ENCODE measurements at places on chromosomes 5 and 9. TPM values are rescaled to one million over a fixed set of nuclear protein-coding genes. Genes with fewer than 3 reads are reported as not detected.

GRCh38 chr5:165502893-165503691, 1997.7 kb downstream of the MAT2B start:
- no peaks in the 10 kb centered on the region for H3K36me3 ChIP-seq
- no peak overlapping the region for H3K27ac ChIP-seq
- no peaks in the 10 kb centered on the region for H3K27me3 ChIP-seq
- H3K4me1 ChIP-seq, result no peaks in the 10 kb centered on the region
- H3K4me3 ChIP-seq, result no peak overlapping the region

DNA sequence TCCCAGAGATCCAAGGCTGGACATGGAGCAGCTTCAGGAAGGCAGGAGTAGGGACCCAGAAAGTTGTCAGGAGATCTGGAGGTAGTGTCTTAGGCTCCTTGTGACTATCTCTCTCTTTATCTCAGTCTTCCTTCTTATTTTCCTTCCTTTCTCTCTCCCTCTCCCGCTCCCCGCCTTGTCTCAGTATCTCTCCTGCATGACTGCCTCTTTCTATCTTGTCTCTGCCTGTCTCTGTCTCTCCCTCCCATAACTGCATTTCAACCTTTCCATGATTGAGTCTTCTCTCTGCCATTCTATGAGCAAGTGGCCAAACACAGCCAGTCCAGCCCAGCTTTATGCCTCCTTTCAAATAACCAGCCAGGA, 61.0 kb upstream of the NEK6 start:
- no peaks in the 10 kb centered on the region for H3K27me3 ChIP-seq
- H3K4me1 ChIP-seq, result peaks cover 37% of the 10 kb centered on the region
- H3K36me3 ChIP-seq, result peaks cover 15% of the 10 kb centered on the region
- H3K27ac ChIP-seq, result peak overlapping the region; percentile 13

DNA sequence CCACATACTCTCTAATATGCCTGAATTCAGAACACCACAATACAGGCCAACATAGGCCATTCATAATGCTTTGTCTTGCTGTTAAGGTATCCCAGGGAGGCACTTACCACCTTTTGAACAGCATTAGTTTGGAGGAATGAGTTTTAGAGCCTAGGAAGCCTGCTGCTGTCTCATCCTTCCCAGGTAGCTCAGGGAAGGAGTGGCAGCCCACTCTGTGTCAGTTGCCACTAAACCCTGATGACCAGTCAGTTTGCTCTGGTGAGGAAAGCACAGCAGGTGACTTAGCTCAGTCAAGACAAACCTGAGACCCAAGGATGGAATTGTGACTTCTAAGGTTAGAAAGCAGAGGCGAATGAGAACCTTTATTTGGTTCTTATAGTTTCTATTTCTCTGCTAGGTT, 337.4 kb upstream of the ATP10B start:
- no peak overlapping the region for H3K4me3 ChIP-seq
- no peaks in the 10 kb centered on the region for H3K4me1 ChIP-seq
- H3K36me3 ChIP-seq, result no peaks in the 10 kb centered on the region
- no peak for DNase-seq
- H3K27me3 ChIP-seq, result no peaks in the 10 kb centered on the region
- H3K27ac ChIP-seq, result no peak overlapping the region

DNA sequence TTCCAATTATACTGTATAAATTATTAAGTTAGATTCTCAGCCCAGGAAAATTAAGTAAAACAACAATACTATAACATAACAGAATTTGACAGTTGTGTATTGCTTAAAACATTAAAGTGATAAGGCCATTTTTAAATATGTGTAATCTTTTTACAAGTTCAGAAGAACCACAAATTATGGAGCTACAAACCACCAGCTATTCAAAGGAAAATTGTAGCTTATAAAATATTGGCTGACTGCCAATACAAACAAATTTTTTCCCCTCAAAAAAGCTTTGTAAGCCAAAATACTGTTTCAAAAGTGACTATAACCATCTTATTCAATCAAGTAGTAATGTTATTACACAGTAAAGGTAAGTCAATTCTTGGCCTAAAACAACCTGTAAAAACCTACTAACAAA, 21.9 kb downstream of the STRBP start:
- no peak for DNase-seq
- H3K36me3 ChIP-seq, result no peaks in the 10 kb centered on the region
- no peak overlapping the region for H3K27ac ChIP-seq
- no peaks in the 10 kb centered on the region for H3K27me3 ChIP-seq
- H3K4me3 ChIP-seq, result no peak overlapping the region
- peaks cover 9% of the 10 kb centered on the region for H3K4me1 ChIP-seq

- H3K4me3 ChIP-seq, result no peak overlapping the region
- no peak overlapping the region for H3K27ac ChIP-seq
- H3K4me1 ChIP-seq, result peaks cover 1% of the 10 kb centered on the region
- H3K27me3 ChIP-seq, result peaks cover 3% of the 10 kb centered on the region
- peak; percentile 62 for DNase-seq
Measured at GRCh38 chr5:172420235-172420939, 33.9 kb downstream of the SH3PXD2B start.

GRCh38 chr5:68217528-68217927, 2.0 kb downstream of the PIK3R1 start:
- H3K27ac ChIP-seq, result no peak overlapping the region
- H3K36me3 ChIP-seq, result peaks cover 29% of the 10 kb centered on the region
- H3K27me3 ChIP-seq, result no peaks in the 10 kb centered on the region
- no peak for DNase-seq

DNA sequence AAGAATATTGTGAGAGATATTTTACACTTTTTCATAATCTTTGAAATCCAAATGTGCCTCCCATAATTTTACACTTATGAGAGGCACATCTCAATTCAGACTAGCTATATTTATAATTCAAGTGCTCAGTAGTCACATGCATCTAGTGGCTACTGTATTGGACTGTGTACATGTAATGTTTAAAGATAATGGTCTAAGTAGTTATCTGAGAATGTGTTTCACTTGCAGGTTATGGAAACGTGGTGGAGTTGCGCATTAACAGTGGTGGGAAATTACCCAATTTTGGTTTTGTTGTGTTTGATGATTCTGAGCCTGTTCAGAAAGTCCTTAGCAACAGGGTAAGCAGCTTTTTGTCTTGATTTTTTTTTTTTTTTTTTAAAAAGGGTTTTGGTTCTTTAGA, 28.8 kb downstream of the G3BP1 start:
- H3K27me3 ChIP-seq, result no peaks in the 10 kb centered on the region
- peaks cover 72% of the 10 kb centered on the region for H3K36me3 ChIP-seq
- no peak overlapping the region for H3K27ac ChIP-seq
- no peak overlapping the region for H3K4me3 ChIP-seq

GRCh38 chr9:100466829-100467221, 6.1 kb upstream of the TMEFF1 start:
- no peaks in the 10 kb centered on the region for H3K36me3 ChIP-seq
- peaks cover 32% of the 10 kb centered on the region for H3K27me3 ChIP-seq
- no peak overlapping the region for H3K27ac ChIP-seq
- H3K4me1 ChIP-seq, result no peaks in the 10 kb centered on the region
- no peak for DNase-seq

DNA sequence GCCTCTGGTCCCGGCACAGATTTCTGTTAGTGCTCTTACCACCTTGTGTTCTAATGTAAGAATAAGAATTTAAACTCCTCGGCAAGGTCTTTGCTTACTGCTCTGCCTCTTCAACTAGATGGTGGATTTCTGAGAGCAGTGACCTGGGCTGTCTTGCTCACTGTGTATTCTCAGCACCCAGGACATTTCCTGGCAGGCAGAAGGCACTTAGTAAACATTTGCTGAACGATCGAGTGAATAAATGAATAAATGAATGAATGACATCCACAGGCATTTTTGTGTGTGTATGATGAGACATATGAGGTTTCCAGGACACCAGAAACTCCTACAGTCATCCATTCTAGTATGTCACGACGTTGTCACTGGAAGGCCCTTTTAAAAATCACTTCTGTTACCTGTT, 143.2 kb downstream of the BOD1 start:
- no peak for DNase-seq
- H3K27me3 ChIP-seq, result no peaks in the 10 kb centered on the region
- H3K4me1 ChIP-seq, result no peaks in the 10 kb centered on the region
- no peaks in the 10 kb centered on the region for H3K36me3 ChIP-seq

DNA sequence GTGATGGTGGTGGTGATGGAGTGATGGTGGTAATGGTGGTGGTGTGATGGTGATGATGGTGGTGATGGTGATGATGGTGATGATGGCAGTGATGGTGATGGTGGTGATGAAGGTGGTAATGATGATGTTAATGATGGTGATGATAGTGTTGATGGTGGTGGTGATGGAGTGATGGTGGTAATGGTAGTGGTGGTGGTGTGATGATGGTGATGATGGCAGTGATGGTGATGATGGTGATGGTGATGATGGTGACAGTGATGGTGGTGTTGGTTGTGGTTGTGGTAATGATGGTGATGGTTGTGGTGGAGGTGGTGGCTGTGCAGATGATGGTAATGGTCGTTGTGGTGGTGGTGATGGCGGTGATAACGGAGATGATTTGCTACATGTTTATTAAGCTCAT, 7.3 kb downstream of the STKLD1 start:
- no peaks in the 10 kb centered on the region for H3K36me3 ChIP-seq
- H3K27me3 ChIP-seq, result no peaks in the 10 kb centered on the region
- H3K27ac ChIP-seq, result no peak overlapping the region
- no peak overlapping the region for H3K4me3 ChIP-seq
- peaks cover 2% of the 10 kb centered on the region for H3K4me1 ChIP-seq

- H3K4me3 ChIP-seq, result no peak overlapping the region
- H3K27me3 ChIP-seq, result no peaks in the 10 kb centered on the region
- peaks cover 16% of the 10 kb centered on the region for H3K4me1 ChIP-seq
- no peaks in the 10 kb centered on the region for H3K36me3 ChIP-seq
- DNase-seq, result no peak
Measured at GRCh38 chr9:113454914-113455761, 8.4 kb upstream of the RGS3 start.

GRCh38 chr5:132820162-132820754, 7.2 kb downstream of the SOWAHA start:
- DNase-seq, result peak; percentile 97
- peaks cover 39% of the 10 kb centered on the region for H3K27me3 ChIP-seq
- H3K4me3 ChIP-seq, result peak overlapping the region; percentile 37

- H3K27me3 ChIP-seq, result no peaks in the 10 kb centered on the region
- peaks cover 37% of the 10 kb centered on the region for H3K4me1 ChIP-seq
- H3K36me3 ChIP-seq, result peaks cover 5% of the 10 kb centered on the region
- H3K4me3 ChIP-seq, result peak overlapping the region; percentile 59
- peak; percentile 89 for DNase-seq
- peak overlapping the region; percentile 80 for H3K27ac ChIP-seq
Measured at GRCh38 chr5:91311697-91312501, 71.2 kb downstream of the ARRDC3 start.

- no peaks in the 10 kb centered on the region for H3K36me3 ChIP-seq
- no peak overlapping the region for H3K27ac ChIP-seq
- no peak overlapping the region for H3K4me3 ChIP-seq
- peak; percentile 92 for DNase-seq
- no peaks in the 10 kb centered on the region for H3K4me1 ChIP-seq
Measured at GRCh38 chr9:38088006-38088925, 19.2 kb upstream of the SHB start.

DNA sequence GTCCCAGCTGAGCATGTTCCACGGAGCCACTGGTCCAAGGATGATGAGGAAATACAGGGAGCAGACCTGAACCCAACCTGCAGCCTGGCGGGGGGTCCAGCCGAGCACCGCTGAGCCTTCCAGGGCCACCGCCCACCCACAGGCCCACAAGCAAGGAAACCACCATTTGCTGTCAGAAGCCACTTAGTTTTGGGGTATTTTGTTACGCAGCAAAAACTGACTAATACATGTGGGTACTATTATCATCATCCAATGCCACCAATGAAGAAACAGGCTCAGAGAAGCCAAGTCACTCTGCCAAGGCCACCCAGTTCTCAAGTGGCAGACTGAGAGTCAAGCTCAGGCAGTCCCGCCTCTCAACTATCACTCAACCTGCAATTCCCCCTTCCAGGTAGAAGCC, 48.0 kb upstream of the RXRA start:
- H3K27ac ChIP-seq, result no peak overlapping the region
- no peaks in the 10 kb centered on the region for H3K4me1 ChIP-seq
- no peak overlapping the region for H3K4me3 ChIP-seq
- no peak for DNase-seq
- H3K27me3 ChIP-seq, result peaks cover 5% of the 10 kb centered on the region

DNA sequence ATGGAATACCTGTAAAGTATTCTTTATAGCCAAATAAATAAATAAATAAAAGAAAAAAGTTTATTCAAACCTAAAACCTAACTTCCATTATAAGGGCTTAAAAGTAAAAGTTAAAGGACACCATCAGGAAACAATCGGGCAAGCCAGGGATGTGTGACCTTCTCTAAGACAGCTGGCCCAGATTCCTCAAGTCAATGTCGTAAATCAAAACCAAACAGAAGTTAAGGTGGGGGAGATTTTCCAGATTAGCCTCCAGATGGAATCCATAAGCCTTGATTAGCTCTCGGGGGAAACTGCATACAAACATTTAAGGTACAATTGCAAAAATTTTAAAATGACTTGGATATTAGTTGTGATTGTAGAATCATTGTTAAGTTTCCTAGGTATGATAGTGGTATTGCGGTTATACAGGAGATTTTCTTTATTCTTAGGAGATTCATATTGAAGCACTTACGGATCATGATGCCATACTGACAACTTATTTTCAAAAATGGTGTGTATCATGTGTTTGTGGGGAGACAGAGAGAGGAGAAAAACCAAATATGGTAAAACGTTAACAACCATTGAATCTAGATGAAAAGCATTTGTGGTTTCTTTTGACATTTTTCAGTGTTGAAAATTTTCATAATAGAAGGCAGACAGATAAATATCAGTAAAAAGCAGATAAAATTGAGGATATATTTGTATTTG, 21.5 kb upstream of the MGAT1 start:
- peaks cover 7% of the 10 kb centered on the region for H3K36me3 ChIP-seq
- DNase-seq, result peak; percentile 12
- H3K4me1 ChIP-seq, result peaks cover 12% of the 10 kb centered on the region
- no peaks in the 10 kb centered on the region for H3K27me3 ChIP-seq

- H3K27ac ChIP-seq, result no peak overlapping the region
- no peaks in the 10 kb centered on the region for H3K4me1 ChIP-seq
- no peak for DNase-seq
- H3K36me3 ChIP-seq, result no peaks in the 10 kb centered on the region
Measured at GRCh38 chr5:35461530-35461929, 156.1 kb upstream of the SPEF2 start.

CCDC171 gene
- total RNA-seq, result 1.6 TPM

RLN1 gene
- total RNA-seq, result 0.59 TPM

IL4 gene
- total RNA-seq, result 20.5 TPM

OTP gene
- total RNA-seq, result not detected

CERT1 gene
- total RNA-seq, result 46.4 TPM

ORM2 gene
- total RNA-seq, result not detected
